ENCODE measurements at places on chromosomes 5 and 9. TPM values are rescaled to one million over a fixed set of nuclear protein-coding genes. Genes with fewer than 3 reads are reported as not detected.

DNA sequence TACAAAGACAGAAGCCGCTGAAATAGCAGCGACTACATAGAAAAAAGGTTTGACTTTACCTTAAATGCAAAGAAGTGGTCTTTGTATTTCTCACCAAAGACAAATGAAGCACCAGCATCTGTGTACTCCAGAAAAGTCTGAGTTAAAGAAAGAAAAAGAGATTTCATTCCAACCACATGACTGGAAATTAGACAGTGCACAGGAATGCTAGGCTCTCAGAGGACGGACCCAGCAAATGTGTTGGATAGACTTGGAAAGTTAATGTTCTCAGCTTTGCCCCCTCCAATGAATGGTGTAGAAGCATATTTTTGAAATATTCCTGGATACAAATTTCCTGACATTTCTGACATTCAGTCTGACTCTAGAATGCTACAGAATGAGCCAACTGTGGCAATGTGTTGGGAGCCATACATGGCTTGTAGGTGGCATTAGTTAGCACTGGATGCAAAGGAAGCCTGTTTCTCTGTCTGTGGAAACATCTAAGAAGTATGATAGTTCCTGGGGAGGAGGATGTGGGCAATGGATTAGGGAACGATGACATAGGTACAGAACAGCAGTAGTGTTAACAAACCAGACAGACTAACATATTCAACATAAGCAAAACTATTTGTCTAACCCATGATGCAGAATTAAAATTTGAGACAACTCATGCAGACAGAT lies 43.3 kb downstream of the SLC28A3 start:
- H3K4me3 ChIP-seq = no peak overlapping the region
- no peak for DNase-seq
- H3K36me3 ChIP-seq = no peaks in the 10 kb centered on the region
- peaks cover 35% of the 10 kb centered on the region for H3K4me1 ChIP-seq
- H3K27ac ChIP-seq = no peak overlapping the region

- peaks cover 3% of the 10 kb centered on the region for H3K4me1 ChIP-seq
- no peak for DNase-seq
- H3K27ac ChIP-seq = no peak overlapping the region
Measured at GRCh38 chr9:131485206-131485605, 17.5 kb upstream of the POMT1 start.

GRCh38 chr5:126031989-126032716 lies 391.1 kb upstream of the GRAMD2B start:
- DNase-seq = no peak
- no peak overlapping the region for H3K27ac ChIP-seq
- H3K36me3 ChIP-seq = no peaks in the 10 kb centered on the region
- no peaks in the 10 kb centered on the region for H3K27me3 ChIP-seq

IL33 gene
- total RNA-seq = not detected

RXRA gene
- total RNA-seq = 5.6 TPM
